Epithelial cell of prostate (primary cell): ENCODE measurements at places on chromosomes 12 and 14.

GRCh38 chr12:85385406-85385805 is 105.4 kb downstream of the ALX1 start:
- DNase-seq, result no peak

GRCh38 chr12:49336645-49337584 is at the start of gene C1QL4:
C1QL4 (minus strand) TSS chr12:49337188; CDS start chr12:49336477, 711 bp downstream.
- no peak for DNase-seq

GRCh38 chr14:71214241-71214640 is 307.0 kb downstream of the PCNX1 start:
- DNase-seq, result no peak

DNA sequence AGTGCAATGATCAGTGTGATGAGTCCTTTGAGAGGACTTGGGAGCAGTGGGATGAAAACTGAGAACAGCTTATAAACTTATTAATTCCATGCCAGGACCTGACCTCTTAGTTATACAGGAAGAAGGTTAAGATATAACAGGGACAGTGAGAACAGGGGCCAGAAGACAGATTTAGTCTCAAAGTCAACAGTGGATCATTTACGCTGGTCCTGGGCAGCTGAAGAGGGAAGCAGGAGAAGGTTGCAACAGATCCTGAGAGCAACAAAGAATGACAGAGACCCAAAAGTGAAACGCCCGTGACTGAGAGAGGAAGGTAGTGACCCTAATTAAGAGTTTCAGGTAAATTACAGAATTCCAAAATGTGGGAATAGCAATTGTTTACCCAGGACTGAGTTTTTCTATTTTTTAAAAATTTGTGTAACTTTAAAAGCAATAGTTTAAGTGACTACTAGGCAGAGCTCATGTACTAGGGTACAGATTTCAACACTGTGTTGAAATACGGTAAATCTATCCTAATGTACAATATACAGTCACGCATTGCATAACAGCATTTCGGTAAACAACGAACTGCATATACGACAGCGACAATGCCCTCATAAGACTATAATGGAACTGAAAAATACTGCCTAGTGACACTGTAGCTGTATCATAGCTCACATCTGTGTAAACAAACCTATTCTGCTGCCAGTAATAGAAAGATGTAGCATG is 77.7 kb upstream of the GNPNAT1 start:
- DNase-seq, result no peak

DNA sequence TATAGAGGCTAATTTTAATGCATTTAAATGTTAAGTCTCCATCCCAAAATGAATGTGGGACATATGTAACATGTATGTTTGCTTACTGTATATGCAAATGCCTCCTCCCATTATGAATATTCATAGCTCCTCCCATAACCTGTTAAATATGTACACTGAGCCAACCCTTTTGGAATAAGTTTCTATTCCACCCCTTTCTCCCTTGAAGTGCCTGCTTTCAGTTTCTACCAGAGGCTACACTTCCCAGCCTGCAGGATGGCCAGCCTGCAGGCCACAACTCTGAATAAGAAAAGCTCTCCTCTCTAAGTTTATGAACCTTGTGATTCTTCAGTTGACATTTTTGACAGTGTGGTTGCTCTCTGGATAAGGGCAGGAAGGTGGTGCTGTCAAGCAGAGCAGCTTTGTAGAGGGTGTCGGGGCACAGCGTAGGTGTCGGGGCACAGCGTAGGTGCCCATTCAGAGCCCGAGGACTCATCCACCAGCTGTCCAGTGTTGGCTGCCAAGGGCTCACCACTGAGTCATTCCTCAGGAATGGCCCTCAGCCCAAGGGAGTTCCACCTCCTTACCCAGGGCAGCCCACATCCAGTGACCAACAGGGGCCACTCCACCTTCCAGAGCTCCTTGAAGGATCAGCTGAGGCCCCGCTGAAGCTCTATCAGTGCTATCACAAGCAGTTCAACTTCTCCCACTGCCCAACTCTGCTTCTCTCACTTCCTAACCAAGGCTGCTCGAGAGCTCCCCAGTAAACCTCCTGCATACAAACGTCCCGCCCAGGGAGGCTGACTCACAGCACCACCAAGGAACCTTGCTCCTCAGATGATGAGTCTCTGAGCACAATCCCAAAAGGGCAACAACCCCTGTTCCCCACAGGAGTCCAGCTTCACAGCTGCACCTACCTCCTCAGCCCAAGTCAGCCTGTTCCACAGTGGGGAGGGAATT is 31.4 kb downstream of the VWF start:
- DNase-seq, result peak; percentile 61

DNA sequence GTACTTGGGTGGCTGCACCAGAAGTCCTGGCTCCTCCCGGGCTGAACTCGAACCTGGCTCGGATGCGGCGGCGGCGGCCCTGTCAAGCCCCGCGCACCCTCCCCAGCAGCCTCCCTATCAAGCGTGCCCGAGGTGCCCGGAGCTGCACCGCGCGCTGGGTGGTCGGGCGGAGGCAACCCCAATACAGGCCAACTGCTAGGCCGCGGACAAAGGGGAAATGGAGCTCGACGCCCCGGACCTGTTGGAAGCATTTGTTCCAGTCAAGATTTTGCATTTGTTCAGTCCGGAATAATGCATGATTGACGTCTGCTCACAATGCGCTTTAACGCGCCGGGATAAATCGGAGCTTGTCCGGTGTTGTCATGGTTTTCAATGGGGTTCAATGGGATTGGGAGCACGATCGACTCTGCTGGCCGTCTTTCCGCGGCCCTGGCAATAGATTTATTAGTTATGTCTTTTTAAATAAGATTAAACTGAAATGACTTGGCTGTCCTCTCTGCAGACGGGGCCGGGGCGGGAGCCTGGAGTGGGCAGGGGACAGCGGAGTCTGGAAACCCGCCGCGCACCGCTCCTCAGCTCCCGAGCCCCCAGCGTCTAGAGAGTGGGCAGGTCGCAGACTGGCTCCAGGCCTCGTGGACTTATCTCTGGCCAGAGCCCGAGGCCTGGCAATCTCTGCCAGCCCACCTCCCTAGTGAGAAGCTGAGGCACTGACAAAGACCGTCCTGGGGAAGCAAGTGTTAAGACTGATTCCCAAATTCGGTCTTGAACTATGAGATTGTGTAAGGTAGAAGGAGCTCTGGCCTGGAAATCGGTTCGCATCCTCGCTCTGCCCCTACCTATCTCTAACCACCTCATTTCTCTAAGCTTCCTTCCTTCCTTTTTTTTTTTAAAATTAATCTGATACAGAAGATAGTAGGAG is 1.7 kb upstream of the NKX2-8 start:
- no peak for DNase-seq

GRCh38 chr12:95857799-95858198 is 953 bp upstream of the SNRPF start:
- no peak for DNase-seq

DNA sequence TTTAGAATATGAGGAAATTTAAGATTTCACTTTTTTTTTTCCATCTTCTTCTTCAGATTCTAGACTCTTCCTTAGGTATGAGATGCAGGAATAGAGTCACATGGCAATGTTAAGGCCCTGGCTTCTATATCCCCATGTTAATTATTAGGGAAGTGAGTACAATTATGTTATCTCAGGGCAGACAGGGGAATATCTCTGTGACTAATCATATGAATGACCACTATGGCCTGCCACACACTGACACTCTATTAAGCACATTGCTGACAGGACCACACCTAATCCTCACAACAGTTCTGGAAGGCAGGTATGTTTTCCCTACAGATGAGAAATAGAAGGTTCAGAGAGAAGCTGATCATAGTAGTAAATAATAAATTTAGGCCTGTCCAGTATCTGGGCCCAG is 69.4 kb upstream of the PTPRQ start:
- DNase-seq, result no peak

GRCh38 chr14:23071921-23072539 is 14.7 kb upstream of the CDH24 start:
- DNase-seq, result no peak

DNA sequence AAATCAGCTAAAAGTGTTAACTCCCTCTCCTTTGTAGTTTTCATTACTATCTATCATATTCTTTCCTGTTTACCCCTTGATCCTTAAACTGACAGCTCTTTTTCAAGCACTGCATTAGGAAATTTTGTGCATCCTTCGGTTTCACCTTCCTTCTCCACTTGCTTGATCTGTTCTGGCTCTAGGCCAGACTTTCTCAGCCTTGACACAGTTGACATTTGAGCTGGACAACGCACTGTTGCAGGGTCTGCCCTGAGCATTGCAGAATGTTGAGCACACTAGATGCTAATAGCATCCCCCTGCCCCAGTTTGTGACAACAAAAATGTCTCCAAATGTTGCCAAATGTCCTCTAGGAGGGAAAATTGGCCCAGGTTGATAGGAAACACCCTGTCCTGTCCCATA is 75.4 kb upstream of the KCNJ8 start:
- DNase-seq, result no peak

- no peak for DNase-seq
Measured at GRCh38 chr12:27333403-27334009, 870 bp downstream of the BMAL2 start.

DNA sequence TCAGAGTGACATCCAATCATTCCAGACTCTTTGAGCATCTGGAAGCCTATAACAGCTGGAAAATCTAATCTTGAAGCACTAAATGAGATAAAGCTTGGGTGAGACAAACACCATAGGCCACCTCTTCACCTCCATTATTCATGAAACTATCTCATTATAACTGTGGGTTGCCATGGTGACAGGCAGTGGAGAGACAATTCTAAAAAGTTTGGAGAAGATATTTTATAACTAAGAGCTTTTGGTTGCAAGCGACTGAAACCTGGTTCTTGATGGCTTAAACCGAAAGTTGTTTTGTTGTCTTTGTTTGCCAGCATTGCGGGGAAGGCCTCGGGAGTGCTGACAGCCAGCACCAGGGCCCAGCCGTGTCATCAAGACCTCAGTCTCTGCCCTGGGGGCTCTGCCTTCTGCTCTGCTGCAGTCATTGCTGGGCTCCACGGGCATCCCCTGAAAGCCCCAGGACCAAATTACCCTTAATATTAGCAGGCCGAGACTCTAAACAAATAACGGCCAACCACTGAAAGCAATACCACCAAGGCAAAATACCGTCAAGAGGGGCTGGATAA is 353.6 kb upstream of the SFSWAP start:
- DNase-seq, result no peak

DNA sequence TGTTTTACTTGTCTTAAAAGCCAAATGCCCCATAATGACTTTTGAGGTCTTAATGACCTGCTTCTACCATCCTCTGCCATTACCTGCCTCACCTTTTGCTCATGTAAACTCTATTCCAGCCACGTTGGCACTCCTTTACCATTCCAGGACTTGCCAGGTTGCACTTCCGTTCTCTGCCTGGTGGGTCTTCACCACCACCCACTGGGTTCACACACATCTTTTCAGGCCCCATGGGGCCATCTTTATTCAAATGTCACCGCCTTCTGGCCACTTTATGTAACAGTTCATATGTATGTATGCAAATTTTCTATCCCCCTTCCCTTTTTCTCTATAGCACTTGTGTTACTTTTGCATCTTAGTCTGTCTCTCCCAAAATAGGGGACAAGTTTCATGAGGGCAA is 57.7 kb downstream of the ATP2A2 start:
- DNase-seq, result no peak

- DNase-seq, result no peak
Measured at GRCh38 chr12:92562063-92562734, 140.6 kb upstream of the PLEKHG7 start.

DNA sequence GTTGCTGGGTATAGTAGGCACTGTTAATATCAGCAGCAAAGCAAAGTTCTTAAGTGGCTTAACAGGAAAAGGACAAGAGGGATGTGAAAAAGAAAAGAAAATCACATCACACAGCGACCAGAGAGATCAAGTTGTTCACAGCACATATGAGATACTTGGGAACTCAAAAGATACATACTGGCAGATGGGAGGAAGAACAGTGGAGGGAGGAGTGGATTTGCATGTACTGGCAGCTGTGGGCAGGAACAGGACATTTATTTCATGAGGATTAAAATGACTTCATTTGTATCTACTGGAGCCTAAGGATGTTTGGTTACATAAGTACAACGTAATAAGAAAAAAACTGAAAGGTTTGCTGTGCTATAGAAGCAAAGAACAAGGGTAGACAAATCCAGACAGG is 136.5 kb upstream of the IFNG-AS1 start:
- no peak for DNase-seq

DNA sequence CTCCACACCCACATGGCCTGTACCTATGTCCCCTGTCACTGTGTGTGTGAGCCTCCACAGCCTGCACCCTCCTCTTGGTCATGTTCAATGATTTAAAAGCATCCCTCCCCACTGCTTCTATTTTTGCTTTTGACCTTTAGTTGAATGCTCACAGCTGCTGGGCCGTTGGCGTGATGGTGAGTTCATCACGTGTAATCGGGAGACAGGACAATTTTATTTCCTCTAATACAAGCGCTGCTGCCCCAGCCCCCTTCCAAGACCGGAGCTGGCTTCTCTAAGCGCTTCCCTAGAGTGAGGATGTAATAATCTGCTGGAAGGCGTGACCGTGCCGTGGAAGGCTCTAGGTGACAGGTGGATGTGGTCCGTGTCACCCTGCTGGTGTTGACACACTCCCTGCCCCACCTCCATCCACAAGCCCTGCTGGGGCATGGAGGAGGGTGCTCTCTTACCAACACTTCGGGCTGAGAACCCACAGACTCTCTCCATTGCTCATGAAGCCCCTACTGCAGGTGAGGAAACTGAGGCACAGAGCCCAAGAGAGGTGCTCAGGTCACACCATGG is 25.4 kb downstream of the CCDC85C start:
- no peak for DNase-seq

- DNase-seq, result no peak
Measured at GRCh38 chr14:104924421-104925213, at the start of gene PLD4. PLD4 (plus strand) TSS chr14:104924879; CDS start chr14:104927141, 2,262 bp downstream.

DNA sequence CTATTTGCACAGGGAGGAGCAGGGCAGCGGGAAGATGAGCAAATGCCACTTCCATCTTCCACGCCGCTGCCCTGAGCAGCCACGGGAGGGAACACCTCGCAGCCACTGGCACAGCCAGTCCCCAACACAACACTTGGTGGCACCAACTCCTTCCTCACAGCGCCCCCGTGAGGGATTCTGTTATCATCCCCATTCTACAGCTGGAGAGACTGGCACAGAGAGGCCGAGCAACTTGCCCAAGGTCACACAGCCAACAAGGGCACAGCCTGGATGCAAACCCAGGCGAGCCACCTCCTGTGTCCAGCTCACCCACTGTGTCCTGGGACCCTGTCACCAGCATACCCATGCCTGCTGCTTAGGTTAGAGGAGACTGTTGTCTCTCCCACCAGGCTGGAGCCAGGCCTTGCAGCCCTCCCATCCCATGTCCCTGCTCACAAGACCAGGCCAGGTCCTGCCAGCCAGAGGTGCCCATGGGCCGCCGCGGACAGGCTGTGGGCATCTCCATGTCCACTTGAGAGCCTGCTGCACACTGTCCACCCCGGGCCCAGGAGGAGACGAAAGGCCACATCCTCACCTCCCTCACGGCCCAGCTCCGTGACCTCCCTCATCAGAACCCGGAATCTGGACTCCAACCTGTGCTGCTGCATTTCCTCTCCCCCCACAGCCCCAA is 57.0 kb downstream of the NCOR2 start:
- DNase-seq, result no peak

GRCh38 chr14:64584190-64584589 is 34.4 kb downstream of the PPP1R36 start:
- no peak for DNase-seq
